Frontal cortex (tissue), 4 donors: ENCODE measurements at places on chromosomes 3 and 15. TPM values are rescaled to one million over a fixed set of nuclear protein-coding genes. Genes with fewer than 3 reads are reported as not detected.

CAMK2N2 gene
- total RNA-seq, result 4.5 TPM

TNFSF10 gene
- 2.9 TPM for total RNA-seq

RBP2 gene
- not detected for total RNA-seq

IL5RA gene
- under 0.01 TPM for total RNA-seq
